ENCODE measurements at places on chromosomes 4 and X.

GRCh38 chrX:31063114-31063513, 8.7 kb downstream of the FTHL17 start:
- no peak for DNase-seq

GRCh38 chr4:152771741-152772533, 7.6 kb downstream of the TIGD4 start:
- peak; percentile 76 for DNase-seq

DNA sequence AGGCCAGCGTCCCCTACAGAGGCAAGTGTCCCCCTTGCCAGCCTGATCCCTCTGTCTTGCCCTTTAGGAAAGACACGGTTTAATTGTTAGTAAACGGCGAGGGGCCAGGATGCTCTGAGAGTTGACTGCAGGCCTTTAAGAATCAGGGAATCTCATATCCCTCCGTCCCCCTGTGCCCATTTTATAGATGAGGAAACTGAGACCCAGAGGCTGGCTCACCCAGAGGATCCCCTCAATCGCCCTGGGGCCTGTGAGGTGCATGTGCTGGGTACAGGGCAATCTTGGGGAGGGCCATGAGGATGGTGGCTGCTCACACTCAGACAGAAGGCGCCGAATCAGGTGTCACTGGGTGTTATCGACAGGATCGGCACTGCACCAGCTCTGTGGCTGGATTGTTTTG, 575 bp downstream of the ZNF185 start:
- no peak for DNase-seq

GRCh38 chr4:101910786-101911373, 120.3 kb downstream of the BANK1 start:
- DNase-seq: no peak

GRCh38 chr4:175456131-175456530, 355.9 kb downstream of the GPM6A start:
- DNase-seq: no peak

DNA sequence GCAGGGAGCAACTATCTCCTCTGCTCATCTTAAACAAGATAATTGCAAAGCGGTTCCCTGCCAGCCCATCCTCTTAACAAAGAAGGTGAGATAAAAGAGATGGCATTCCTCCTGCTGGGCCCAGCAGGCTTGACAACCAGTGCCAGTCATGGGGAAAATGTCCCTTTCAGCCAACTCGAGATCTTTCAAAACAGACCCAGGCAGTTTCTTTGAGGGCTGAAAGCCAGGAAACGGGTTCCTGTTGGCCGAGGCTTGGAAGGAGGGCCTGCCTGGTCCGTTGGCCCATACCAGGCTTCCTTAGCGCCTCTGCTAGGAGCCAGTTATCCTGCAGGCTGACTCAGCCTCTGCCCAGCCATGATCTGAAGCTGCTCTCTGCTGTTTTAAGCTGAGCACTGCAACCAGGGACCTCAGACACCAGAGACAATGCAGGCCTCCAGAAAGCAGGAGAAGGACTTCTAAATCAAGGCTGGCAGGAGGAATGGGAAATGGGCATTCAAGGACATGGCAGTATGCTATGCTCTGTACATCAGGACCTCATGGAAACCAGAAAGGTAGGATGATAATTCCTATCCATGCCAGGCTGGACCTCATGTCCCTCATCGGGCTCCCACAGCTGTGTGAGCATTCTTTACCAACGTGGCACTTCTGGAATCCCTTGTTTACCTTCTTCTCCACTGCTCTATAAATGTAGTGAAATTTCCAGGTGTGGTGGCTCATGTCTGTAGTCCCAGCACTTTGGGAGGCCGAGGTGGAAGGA, 42.4 kb upstream of the SLC2A9 start:
- peak; percentile 85 for DNase-seq

DNA sequence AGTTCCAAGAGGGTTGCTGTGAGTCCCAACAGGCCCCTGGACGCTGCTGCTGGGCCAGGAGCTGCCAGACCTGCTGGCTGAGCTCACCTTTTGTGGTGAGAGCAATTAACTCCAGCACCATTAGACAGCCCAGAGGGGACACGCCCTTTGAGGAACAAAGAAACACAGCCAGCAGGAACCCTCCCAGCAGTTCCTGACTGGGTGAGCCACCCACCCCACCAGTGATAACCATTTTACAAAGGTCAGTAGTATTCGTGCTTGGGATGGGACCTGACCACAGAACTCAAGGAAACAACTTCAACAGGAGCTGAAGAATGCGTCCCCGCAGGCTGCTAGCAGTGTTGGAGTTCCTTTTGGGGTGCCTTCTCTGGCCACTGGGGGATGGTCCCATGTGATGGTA, 38.8 kb upstream of the AFAP1 start:
- no peak for DNase-seq

GRCh38 chrX:70257423-70258288, 2.3 kb downstream of the P2RY4 start:
- no peak for DNase-seq

DNA sequence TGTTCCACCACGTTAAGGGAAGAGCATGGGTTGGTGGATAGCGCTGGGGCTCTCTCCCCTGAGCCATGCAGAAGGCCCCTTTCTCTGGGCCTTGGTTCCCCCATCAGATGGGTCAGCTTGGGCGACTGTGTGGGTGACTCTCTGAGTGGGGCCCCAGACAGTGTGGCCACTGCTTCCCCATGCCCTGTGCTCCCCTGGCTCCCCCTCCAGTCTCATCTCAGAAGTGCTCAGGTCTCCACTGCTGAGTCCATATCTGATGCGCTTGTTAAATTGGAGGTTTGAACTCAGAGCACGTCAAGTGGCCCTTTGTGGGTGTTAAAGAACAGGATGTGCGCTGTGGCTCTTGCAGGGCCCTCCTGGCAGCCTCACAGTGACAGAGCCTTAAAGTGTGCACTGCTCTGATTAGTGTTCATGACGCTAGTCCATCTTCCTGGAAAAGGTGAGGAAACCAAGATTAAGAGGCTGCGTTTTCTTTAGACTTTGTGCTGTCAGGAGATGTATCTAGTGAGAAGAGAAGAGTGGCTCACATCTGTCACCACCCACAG, 59.8 kb downstream of the NELFA start:
- no peak for DNase-seq

DNA sequence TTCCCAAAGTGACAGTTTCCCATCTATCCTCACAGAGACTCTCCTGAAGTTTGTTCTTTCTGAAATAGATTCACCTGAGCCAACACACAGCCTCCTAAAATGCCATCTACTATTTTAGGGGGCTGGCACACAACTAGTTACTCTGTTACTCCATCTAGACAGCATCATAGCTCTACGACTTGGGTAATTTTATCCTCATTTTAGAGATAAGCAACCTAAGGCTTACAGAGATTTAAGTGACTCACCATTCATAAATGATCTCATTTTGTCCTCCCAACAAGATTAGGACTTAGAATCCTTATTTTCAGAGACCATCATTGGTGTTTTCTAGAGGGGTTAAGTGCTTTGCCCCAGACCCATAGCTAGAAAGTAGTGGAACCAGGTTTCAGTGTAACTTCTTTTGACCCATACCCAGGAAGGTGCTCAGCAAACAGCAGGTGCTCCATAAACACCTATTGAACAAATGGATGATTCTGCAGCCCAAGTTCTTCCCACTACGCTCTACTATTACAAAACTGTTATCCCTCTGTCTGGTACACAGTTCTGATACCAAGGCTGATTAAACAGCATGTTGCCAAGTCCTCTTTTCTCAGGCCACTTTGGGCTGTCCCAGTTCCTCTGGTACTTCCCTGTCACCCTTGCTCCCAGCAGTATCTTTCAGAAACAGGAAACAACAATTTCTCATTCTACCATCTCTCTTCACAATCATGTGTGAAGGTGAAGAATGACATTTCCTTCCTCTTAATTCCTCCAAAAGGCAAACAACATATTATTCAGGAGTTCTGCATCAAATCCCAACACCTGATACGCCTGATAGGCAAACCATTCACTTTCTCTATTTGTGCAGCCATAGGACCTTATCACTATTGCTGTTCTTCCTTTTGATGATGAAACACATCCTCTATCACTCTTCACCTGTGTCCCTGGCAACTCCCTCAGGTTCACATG, 304.7 kb upstream of the TAPT1 start:
- no peak for DNase-seq

- DNase-seq: no peak
Observed at GRCh38 chr4:156321203-156321602, 367.5 kb upstream of the CTSO start.

DNA sequence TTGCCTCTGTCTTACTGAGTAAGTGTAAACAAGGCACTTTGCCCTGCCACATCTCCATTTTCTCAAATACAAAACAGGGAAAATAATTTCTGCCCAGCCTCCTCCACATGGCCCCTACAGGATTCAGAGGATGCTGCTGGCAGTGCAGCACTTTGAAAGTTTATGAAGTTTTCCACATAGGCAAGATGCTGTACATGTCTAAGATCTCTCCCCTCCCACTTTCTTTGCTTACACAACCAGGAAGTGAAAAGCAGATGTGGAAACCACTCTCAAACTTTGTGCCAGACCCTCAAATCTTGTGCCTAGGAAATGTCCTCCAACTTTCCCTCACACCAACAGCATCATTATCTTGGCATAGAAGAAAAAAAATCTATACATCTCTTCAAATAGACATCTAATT, 257.0 kb upstream of the LDB2 start:
- no peak for DNase-seq

DNA sequence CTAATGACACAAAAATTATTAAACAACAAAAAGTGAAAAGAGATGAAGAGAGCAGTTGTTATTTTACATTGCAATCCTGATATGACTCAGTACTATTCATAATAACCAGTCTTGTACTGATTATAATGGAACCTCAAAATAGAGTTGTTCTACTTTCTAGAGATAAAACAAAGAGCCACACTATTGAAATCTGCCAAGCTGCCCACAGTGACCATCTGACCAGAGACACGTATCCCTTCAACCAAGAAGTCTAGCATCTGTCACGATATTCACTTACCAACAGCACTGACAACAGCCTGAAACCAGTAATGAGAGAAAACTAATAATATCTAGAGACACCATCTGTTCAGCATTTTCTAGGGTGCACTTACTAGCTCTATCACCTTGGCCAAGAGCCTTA, 466.7 kb downstream of the NKX6-1 start:
- DNase-seq: no peak

- no peak for DNase-seq
Observed at GRCh38 chr4:161376275-161376674, 787.5 kb downstream of the FSTL5 start.

DNA sequence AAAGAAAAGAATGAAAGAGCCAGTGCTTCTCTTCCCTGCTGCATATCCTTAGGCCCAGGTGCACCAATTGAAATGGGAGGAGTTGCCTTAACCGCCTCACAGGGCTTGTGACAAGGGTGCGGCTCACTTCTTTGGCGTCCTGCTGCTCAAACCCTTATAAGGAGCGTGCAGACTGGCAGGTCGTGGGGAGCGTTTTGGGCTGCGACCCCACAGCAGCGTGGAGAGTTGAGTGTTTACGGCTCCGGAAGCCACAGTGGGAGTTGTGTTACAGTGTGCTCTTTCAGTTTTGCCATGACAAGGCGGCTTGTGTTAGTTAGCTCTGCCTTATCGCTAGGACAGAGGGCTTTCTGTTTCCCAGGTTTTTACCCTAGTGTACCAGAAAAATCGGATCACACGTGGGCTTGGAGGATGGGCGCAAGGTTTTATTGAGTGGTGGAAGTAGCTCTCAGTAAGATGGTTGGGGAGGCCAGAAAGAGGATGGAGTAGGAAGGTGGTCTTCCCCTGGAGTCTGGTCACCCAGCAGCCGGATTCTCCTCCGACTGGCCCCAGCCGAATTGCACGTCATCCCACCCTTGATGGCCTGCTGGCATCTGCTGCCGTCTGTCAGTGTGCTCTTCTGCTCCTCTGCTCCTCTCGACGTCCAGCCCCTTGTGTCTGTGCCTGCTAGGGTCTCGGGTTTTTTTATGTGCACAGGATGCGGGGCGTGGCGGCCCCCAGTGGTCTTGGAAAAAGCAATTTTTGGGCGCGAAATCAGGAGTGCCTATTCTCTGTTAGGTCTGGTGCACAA, 718.9 kb downstream of the ARAP2 start:
- no peak for DNase-seq

GRCh38 chr4:153234885-153235284, 30.6 kb downstream of the TRIM2 start:
- peak; percentile 62 for DNase-seq

DNA sequence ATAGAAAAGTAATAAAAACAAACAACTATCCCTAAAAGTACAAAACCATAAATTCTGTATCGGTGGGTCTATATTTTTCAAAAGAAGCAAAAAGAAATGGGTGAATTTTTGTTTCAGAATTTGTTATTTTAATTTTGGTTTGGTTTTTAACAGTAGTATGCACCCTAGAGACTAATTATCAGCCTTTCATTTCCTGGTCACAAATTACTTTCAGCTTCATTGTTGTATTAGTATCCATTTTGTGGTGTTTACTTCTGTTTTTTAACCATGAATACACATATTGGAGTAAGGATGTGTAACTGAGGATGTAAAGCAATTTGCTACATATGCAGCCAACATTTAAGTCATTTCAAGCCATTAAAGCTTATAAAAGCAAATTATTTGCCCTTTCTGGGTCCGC, 97.8 kb downstream of the LUZP4 start:
- no peak for DNase-seq
